ENCODE measurements at places on chromosomes 6 and 20.

GRCh38 chr6:166633732-166634535 is 6.9 kb upstream of the RPS6KA2 start:
- DNase-seq: no peak

DNA sequence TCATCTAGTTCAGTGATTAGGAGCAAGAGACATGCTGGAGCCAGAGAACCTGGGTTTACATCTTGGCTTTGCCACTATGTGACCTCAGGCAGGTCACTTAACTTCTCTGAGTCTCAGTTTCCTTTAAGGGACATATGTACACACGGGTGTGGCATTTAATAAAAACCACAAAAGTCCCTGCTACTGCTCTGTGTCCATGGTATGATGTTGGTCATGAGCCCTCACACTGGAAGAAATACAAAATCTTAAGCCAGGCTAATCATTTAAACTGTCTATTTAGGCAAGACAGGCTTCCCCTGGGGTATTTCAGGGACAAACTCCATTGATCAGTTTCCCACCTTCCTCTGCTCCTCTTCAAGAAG is 12.9 kb upstream of the PTGIS start:
- no peak for DNase-seq

DNA sequence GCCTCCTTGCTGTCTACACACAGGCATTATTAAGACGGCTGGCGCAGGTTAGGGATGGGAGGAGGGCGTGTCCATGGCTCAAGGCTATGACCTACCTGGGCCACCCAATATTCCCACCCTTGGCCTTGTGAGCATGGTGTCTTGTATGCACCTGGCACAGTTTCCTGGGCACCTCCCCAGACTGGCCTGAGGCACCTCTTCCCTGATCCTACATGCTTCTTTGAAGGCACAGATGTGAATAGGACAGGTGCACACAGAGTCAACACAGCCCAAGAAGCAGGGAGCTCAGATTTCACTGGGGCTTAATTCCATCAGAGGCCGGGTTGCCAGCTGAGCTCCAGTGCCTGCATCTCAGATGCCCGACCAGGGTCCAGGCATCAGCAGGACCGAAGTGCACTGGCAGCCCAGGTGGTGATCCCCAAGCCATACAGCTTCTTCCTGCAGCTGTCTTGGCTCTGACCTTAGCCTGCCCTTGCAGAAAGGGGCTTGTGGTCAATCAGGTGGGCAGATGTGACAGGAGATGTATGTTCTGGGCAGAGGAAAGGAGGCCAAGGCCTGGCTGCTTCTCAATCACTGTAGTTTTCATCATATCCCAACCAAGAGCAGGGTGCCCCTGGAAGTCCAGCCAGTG is 287.7 kb downstream of the CLIC5 start:
- DNase-seq: no peak

DNA sequence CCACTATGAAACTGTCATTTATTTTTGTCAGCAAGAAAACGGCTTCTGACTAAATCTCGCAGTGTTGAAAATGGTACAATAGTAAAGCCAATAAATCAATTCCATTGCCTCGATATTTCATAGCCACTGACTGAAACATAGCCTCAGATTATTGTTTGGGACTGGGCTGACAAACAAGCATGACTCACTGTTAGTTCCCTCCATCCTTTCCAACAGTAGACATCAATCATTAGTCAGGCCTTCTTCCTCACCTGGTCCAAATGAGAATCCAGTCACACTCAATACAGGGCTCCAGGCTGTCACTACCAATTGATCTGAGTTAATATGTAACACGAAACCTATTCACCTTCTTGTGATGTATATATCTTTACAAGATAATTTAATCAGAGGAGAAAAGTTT is 66.1 kb downstream of the ADGRB3 start:
- no peak for DNase-seq

- no peak for DNase-seq
Observed at GRCh38 chr6:141610741-141611140, 522.0 kb upstream of the GJE1 start.

DNA sequence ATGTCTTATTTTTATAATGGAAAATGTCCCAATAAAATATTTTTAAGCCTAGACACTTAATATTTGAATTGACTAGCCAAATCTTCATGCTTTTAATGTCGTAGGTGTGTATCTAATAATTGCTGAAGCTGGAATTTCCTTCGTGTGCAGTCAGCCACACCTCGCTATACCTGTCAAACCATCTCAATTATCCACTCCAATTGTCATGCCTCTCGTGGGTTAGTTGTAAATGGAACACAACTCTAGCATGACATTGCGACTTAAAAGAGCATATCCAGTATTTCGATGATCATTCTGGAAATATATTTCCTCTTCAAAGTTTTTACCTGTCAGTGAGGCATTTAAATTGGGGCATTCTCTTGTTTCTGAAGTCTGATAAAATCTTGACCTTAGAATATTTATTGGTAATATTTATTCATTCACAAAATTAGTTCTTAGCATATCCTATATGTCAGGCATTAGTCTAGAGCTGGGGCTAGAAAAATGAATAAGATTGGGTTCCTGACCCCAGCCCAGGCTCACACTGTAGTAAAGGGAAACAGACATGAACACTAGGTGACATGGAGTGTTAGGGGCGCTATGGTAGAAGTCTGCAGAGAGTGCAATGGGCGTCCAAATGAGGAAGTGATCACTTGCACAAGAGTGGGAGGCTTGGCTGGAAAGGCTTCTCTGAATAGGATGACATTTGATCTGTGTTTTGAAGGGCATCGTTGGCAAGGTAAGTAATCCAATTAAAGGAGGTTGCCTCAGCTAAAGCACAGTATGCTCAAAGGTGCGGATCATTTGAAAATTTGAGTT is 11.0 kb upstream of the CFAP206 start:
- no peak for DNase-seq

DNA sequence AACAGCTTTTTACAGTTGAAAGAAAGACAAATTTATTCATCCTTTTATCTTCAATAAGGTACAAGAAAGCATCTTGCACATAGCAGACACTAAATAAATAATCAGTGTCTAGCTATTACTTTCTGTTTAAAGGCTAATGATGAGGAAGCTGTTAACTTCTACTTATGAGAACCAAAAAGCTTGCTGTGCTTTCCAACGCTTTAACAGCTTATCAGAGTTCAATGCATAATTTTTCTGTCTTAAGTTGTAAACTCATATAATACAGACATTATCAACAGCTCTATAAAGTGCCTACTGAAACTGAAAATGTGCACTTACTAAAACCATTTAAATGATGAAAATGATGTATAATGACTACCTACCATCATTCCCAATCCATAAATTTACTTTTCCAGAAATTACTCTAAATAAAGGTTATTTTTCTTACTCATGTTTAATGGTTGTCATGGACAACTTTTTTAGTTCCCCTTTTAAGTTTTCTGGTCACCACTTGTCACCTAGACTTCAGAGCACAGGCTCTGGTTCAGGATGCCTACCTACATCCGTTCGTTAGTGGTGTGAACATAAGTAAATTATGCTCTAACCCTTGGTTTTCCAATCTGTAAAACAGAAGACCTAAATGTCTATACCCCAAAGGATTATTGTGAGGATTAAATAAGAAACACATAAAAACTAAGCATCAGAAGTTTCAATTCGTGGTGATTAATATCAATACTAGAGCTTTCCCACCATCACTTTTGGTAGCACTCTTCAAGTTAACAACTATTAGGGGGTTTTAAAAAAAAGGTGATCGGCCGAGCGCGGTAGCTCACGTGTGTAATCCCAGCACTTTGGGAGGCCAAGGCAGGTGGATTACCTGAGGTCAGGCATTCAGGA is 8.0 kb downstream of the PNISR start:
- DNase-seq: no peak

DNA sequence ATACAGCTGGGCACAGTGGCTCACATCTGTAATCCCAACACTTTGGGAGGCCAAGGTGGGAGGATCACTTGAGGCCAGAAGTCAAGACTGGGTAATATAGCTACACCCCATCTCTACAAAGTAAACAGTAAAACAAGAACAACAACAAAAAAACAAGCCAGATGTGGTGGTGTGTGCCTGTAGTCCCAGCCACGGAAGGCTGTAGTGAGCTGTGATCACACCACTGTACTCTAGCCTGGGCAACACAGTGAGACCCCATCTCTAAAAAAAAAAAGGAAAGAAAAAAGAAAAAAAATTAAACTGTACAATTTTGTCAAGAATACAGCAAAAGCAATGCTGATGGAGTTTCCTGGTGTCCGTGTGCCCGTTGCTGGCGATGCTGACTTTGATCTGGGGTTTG is 47.2 kb upstream of the SLCO4A1 start:
- DNase-seq: no peak

GRCh38 chr6:89281779-89282246 is 33.3 kb downstream of the GABRR2 start:
- DNase-seq: peak; percentile 49

DNA sequence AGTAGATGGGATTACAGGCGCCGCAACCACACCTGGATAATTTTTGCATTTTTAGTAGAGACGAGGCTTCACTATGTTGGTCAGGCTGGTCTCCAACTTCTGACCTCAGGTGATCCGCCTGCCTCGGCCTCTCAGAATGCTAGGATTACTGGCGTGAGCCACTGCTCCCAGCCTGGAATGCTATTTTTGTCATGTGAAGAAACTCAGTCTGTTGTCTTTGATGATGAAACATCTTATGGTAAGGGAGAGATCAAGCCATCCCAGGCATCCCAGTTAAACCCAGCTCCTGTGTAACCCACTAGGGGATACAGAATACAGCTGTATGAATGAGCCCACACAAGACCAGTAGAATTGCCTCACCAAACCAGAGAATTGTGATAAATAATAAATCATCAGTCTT is 83.6 kb upstream of the RBM24 start:
- no peak for DNase-seq

DNA sequence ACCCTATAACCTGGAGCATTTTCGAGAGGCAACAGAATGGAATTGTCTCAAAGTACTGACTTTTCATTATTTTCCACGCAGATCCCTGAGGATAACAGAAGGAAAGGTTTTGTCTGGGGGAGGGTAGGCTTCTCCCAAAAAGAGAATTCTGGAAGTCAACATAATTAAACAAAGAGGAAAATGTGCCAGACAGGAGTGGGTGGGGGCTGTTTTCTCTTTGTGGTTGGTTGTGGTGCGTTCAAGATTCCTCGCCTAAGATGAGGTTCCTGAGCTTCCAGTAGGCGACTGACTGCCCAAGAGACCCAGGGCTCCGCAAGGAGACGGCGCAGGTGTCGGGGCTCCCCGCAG is 70.4 kb downstream of the SOX4 start:
- no peak for DNase-seq

GRCh38 chr6:63299667-63300066 is 20.1 kb downstream of the LGSN start:
- DNase-seq: no peak

GRCh38 chr6:30836431-30836866 is 47.9 kb upstream of the DDR1 start:
- DNase-seq: no peak

- no peak for DNase-seq
Observed at GRCh38 chr20:8205996-8206395, 73.9 kb downstream of the PLCB1 start.

- no peak for DNase-seq
Observed at GRCh38 chr20:6416371-6416770, 293.5 kb upstream of the FERMT1 start.

GRCh38 chr6:129617986-129618385 is 92.0 kb downstream of the ARHGAP18 start:
- DNase-seq: no peak

- no peak for DNase-seq
Observed at GRCh38 chr6:9515633-9516606, 899.0 kb downstream of the TFAP2A start.

- DNase-seq: no peak
Observed at GRCh38 chr6:114042267-114043016, 71.5 kb upstream of the HDAC2 start.

DNA sequence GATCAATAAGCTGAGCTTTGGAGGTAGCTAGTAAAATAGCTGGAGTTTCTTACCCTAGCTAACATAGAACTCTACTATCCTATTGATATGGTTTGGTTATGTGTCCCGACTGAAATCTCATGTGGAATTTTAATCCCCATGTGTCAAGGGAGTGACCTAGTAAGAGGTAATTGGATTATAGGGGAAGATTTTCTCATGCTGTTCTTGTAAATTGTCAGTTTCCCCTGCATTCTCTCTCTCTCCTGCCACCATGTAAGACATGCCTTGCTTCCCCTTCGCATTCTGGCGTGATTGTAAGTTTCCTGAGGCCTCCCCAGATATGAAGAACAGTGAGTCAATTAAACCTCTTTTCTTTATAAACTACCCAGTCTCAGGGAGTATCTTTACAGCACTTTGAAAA is 24.6 kb upstream of the SYNE1 start:
- no peak for DNase-seq

- no peak for DNase-seq
Observed at GRCh38 chr6:158545043-158545966, 14.6 kb upstream of the TMEM181 start.

- no peak for DNase-seq
Observed at GRCh38 chr6:127858727-127859391, 42.0 kb downstream of the THEMIS start.

GRCh38 chr20:35729283-35729807 is 12.7 kb downstream of the RBM39 start:
- DNase-seq: no peak

DNA sequence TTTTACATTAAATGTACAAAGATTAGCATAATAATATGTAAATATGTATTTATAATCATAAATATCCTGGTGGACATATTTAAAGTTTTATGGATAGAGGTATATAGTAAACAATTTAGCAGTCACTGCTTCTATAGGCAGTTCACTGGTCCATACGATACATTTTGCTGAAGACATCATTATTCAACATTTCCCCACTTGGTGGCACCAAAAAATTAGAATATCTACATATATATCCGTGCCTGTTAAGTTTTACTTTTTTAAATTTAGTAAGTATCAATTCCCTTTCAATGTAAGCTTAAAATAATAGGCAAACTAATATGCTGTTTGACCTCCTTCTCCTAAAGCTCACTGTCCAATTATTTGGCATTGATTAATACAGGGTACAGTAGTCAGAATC is 64.2 kb downstream of the LMBRD1 start:
- DNase-seq: no peak

DNA sequence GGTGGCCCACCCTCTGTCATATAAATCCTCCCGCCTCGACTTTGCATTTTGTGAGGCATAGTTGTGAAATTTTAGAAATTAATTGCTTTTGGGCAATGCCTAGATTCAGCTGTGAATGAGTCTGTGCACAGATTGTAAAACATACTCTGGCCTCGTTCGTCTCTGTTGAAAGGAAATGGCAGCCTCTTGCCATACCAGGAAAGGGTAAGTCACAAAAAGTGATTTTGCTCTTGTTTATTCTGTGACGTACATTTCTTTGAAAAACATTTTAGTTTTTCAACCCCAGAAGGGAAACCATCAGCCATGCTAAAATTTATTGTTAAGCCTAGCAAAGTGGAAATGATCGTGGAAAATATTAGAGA is 15.3 kb upstream of the EXOC2 start:
- no peak for DNase-seq

GRCh38 chr6:150452428-150453243 is 83.8 kb downstream of the IYD start:
- no peak for DNase-seq

GRCh38 chr6:126831461-126831860 is 287.0 kb upstream of the RSPO3 start:
- DNase-seq: no peak

- DNase-seq: no peak
Observed at GRCh38 chr6:146910611-146911010, 293.6 kb upstream of the STXBP5 start.

Data from HAP-1 (cell line).